ENCODE measurements at places on chromosomes 7 and 10.

DNA sequence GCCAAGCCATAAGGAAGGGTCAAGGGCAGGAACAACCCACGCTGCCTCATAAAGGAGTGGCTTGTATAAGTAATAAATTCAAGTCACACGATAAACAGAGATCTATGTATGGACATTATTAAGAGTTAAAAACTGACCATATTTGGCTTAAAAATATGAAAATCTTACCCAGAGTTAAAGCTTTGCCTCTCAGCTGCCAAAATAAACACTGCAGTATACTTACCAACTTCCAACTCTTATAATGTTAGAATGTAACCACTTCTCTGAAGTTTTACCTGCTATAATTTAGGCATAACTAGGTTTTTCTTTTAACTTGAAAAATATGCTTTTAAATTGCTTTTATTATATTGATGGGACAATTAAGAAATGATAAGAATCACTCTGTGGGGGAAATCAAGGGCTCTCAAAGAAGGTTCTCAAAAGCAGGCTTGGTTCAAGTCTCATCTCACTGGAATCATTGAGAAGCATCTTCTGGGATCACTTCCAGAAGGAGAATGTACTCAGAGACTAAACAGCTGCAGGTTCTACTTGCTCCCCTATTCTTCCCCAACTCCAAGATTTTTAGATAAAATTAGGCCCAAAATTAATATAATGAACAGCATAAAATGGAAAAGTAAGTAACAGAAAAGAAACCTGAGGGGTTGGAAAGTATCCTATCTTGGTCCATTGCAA, 16.1 kb upstream of the CAV2 start:
- no peak for DNase-seq

DNA sequence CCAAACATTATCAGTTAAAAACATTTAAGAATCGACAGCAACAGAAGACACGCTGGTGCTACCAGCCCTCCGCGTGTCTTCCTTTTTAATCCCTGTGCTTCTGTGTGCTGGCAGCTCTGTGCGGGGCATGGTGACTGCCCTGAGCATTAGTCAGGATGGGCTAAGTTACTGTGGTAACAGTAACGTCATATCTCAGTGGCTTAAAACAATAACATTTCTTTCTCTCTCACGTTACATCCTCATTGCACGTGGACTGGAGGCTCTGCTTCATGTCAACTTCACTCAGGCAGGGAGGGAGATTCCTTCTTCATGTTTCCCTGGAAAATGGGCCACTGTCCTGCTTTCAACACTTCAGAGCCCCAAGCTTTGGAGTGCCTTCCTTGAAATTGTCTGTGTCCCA, 378.5 kb downstream of the CCSER2 start:
- DNase-seq = no peak

- DNase-seq = no peak
These were observed 60.4 kb downstream of the AFAP1L2 start for GRCh38 chr10:114343623-114344505.

DNA sequence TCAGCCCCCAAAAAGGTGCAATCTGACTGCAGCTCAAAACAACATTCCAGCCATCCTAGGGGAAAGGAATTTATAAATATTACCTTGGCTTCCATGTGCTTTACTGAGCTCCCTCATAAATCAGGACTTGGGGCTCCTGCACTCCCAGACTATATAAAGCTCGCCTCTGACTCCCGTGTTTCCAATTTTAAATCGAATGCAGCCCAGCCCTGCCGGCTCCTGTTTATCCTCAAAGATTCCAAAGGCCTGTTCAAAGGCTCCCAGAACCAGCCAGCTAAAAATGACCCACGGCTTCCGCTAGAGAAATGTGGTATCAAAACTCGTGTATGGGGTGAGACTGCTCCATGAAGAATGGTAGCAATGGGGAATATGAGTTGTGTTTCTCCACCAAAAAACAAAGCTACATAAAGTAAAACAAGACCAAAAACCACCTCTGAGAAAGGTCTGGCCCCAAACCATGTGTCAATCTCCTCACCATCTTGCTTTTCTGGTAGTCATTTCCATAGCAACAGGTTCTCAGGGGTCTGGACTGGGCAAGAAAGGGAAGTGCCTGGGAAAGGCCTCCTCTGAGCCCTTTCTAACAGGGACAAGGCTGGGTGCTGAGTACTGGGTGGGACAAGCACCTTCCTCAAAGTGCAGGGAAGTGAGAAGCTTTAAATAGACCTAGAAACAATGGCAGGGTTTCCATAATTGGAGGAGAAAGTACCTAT, 5.1 kb downstream of the CALML3 start:
- DNase-seq = no peak

- DNase-seq = no peak
These were observed 5.1 kb downstream of the UNC5B start for GRCh38 chr10:71217266-71218045.

GRCh38 chr7:101255796-101256195, 10.9 kb upstream of the FIS1 start:
- DNase-seq = no peak

DNA sequence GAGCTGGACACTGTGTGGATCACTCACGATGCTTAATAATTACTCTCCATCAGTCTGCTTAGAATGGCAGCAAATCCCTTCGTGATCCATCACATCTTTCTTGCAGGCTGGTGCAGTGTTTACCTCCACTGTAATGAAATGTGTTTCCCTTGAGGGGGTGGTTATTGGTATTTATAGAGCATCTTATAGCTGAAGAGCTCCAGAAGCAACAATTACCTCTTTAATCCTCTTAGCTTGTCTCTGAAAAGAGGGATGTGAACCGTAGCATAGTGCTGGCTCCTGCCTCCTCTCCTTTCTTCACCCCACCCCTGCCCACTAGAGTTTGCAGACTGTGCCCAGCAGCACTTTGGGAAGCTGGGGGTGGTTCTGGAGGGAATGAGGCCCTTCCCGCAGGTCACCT, 132.6 kb downstream of the CAMK1D start:
- DNase-seq = no peak

GRCh38 chr7:133061357-133061756, 20.5 kb downstream of the CHCHD3 start:
- no peak for DNase-seq

DNA sequence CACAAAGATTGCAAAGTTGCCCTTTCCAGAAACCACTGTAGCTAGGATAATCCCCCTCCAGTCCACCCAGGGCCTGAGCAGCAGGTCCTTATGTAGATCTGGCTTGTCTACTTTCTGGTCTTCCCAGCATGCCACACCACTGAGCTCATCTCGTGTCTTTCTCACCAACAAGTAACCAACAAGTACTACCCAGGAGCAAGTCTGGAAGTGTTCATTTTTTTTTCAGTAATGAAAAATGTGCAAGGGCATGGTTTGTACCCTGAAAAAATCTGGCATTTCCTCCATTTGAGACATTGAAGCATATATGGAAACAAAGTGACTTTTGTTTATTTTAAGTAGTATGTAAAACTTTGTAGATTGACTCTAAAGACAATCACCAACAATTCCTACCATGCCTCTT, 120.8 kb downstream of the INHBA start:
- no peak for DNase-seq

GRCh38 chr10:117830205-117830604, 216.5 kb downstream of the RAB11FIP2 start:
- DNase-seq = no peak

- DNase-seq = no peak
These were observed 103.4 kb upstream of the SEMA3D start for GRCh38 chr7:85290269-85290668.

GRCh38 chr7:18399436-18400235, 95.9 kb upstream of the HDAC9 start:
- DNase-seq = no peak

- peak; percentile 14 for DNase-seq
These were observed 47.1 kb upstream of the SVIL start for GRCh38 chr10:29681676-29682448.

GRCh38 chr7:66013938-66014337, 31.9 kb upstream of the GUSB start:
- no peak for DNase-seq

DNA sequence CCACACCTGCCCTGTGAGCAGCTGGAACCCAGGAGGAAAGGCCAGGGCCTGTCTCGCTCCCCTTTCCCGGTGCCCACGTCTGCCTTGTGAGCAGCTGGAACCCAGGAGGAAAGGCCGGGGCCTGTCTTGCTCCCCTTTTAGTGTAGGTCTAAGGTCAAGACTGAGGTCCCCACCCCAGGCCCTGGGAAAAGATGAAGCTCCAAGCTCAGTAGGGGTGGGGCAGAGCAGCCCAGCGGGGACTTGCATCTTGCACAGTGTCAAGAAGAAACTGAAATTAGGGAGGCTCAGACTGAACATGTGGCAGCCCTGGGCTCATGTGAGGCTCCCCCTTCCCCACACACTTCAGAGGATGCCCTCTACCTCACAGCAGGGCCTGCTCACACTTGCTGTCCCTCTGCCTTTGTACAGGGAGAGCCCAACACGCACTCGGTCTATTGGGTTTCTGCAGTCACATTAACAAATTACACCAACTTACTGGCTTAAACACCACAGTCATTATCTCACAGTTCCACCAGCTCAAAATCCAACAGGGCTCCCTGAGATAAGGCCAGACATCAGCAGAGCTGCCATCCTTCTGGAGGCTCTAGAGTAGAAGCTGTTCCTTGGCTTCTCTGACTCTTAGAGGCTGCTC, 12.4 kb downstream of the POLL start:
- no peak for DNase-seq

GRCh38 chr7:101818287-101819071, 1.1 kb downstream of the CUX1 start:
- DNase-seq = no peak

DNA sequence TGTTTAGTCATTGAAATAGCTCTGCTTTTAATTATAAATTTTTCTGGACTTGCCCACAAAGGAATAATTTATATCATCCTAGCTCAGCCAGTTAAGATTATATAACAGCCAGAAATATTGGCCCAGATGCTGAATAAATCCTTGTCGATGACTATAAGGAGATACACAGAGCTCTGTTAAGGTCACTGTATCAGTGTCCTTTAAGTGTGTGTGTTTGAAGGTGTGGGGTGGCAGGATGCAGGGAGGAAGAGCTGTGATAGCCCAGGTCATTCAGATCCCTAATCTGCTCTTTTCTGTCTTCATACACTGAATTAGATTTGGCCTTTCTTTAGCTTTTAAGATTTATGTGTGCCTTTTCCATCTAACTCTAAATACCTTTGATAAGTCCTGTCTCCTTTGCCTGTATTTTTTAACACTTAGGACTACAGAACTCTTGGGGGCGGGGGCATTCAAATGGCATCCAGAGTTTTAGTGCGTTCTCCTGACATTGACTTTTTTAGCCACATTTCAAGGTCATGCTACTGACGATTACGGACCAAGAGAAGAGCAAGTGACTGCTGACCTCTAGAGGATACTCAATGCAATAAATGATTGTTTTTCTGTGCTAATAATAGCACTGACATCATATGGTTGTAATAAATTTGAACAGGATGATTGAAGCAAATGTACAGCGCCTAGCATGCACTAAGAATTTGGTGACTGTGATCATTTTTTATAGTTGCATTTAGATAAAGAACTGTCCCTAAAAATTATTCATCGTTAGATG, 172.3 kb downstream of the CACNB2 start:
- no peak for DNase-seq

GRCh38 chr10:69957886-69958555, 94.6 kb upstream of the MACROH2A2 start:
- no peak for DNase-seq

DNA sequence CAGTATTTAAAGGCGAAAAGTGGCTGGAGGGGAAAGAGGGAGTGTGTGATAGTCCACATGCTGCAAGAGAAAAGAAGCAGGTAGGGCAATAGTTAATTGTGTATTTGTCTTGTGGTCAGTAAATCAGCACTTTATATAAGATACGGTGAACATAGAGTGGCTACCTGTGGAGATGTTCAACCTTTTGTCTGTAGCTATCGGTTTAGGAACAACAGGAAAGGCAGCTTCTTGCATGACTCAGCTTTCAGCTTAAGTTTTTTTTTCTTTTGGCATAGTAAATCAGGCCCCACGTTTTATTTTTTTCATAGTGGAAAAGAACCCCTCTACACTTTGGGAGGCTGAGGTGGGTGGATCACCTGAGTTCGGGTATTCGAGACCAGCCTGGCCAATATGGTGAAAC, 14.2 kb upstream of the MTPN start:
- no peak for DNase-seq

DNA sequence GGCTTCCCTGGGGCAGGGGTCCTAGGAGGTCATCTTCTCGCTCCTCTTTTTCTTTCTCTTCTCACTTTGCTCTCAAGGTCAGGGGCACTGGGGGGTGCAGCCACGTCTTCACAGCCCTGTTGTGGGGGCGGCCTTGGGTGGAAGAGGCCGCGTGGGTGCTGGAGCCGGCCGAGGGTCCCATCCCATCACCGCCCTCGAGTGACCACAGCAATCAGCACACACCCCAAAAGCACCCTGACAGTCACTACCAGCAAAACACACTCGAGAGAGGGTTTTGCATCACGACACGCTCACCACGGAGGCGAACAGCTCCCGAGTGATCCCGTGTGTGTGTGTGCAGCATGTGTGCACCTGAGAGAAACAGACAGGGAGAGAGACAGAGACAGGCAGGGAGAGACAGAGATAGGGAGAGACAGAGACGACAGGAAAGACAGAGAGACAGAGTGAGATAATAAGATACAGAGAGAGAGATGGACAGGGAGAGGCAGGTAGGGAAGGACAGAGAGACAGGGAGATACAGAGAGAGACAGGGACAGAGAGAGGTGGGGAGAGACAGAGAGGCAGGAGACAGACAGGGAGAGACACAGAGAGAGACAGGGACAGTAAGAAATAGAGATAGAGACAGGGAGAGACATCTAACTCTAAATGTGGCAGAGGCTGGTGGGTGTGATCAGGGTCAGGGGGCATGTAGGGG, 100.9 kb downstream of the WDR37 start:
- no peak for DNase-seq

- DNase-seq = no peak
These were observed 157.6 kb downstream of the SH3PXD2A start for GRCh38 chr10:103697787-103698186.

- no peak for DNase-seq
These were observed 31.5 kb upstream of the SH2D4B start for GRCh38 chr10:80506189-80506575.

DNA sequence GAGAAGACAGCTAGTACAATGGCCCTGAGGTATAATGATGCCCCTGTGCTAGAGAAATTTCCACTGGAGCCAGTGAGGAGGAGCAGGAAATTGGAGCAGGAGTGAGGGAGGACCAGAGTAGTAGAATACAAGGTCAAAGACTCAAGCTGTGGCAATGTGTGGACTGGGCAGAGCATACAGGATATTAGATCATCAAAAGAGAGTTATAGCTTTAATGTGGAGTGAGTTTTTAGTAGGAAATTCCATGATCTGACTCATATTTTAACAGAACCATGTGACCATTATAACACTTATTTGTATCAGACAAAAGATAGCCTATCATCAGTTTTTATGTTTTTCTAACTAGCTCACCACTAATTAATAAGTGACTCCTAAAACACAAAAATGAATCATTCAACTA, 154.1 kb downstream of the DGKB start:
- no peak for DNase-seq

- no peak for DNase-seq
These were observed 55.6 kb downstream of the GRB10 start for GRCh38 chr7:50727072-50727471.

GRCh38 chr10:49819234-49819958, 57.3 kb upstream of the OGDHL start:
- no peak for DNase-seq

- no peak for DNase-seq
These were observed 29.9 kb downstream of the SPDYE6 start for GRCh38 chr7:102326157-102326889.

- DNase-seq = no peak
These were observed 489.9 kb downstream of the XPNPEP1 start for GRCh38 chr10:109433434-109433833.
